ENCODE measurements at places on chromosomes 16 and 17.

- no peak for DNase-seq
These were observed 258.6 kb downstream of the SNX29 start for GRCh38 chr16:12235110-12235509.

GRCh38 chr16:87418644-87419043, 26.5 kb downstream of the MAP1LC3B start:
- no peak for DNase-seq

DNA sequence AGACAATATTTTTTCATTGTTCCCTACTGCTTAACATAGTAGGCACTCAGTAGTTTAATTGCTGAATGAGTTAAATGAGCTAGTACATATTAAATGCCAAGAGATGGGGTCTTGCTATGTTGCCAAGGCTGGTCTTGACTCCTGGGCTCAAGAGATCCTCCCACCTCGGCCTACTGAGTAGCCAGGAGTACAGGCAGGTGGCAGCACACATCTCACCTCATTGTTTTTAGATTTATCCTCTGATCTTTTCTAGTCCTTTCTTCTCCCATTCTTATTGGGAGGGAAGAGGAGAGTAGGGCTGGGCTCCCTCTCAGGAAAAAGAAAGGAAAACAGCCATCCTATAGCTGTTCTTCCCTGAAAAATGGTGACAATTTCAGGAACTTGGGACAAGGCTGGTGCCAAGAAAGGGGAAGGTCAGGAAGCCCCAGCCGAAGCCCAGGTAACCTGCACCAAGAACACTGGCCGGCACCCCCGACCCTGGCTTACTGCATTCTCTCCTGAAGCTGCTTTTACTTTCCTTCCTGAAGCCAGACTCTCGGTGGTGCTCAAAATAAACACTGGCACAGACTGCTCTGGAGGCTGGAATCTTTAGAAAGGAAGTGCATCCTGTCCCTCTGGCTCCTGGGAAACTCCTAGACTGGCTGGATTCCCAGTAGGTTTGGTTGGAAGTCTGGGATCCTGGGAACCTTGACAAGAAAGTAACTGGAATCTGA, 2.7 kb downstream of the TNFAIP1 start:
- DNase-seq: peak; percentile 38

DNA sequence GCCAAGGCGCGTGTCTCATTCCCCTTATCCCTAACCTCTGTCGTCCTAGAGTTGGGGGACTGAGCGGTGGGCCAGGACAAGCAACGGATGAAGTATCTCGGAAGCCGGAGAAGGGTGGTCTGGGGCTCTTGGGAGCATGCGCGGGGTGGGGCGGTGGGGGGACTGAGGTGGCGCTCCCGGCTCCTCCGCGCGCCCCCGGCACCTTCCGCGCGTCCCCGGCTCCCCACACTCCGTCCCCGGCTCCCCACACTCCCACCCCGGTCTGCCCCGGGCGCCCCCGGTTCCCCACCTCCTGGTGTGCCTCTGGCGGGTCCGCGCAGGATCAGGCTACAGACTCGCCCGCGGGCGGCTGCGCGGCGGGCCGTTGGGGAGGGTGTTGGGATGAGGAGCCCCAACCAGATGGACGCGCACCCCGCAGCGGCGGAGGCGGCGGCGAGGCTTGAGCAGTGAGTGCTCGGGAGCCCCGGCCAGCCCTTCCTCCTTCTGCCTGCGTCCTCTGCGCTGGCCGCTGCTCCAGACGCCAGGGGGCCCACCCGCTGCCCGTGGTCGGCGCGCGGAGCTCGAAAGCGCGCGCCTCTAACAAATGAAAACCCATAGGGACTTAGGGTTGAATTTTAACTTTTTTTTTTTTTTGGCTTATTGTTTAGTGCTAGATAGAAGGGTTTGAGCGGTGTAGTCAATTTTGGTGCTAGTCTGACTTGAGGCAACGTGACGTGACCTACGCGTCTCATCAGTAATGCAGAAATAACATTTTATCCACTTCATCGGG, 5.6 kb upstream of the CRYM start:
- DNase-seq: peak; percentile 34

GRCh38 chr16:89061590-89062380, 31.9 kb upstream of the ACSF3 start:
- DNase-seq: no peak

DNA sequence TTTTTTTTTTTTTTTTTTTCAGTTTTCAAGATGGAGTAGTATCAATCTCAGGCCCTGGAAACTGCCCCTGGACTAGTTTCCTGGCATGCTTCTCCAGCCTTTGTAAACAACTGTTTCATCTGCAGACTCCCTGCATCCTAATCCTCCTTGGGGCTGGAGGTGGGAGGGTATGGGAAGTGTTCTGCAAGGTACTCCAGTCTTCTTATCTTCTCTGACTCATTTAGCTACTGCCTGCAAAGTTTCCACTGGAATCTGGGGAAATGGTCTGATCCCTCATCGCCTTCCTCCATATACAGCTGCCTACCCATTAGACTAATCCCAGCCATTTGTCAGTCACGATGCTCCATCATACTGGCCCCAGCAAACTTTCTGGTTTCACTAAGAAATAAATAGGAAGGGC, 21.5 kb downstream of the COPZ2 start:
- peak; percentile 38 for DNase-seq

DNA sequence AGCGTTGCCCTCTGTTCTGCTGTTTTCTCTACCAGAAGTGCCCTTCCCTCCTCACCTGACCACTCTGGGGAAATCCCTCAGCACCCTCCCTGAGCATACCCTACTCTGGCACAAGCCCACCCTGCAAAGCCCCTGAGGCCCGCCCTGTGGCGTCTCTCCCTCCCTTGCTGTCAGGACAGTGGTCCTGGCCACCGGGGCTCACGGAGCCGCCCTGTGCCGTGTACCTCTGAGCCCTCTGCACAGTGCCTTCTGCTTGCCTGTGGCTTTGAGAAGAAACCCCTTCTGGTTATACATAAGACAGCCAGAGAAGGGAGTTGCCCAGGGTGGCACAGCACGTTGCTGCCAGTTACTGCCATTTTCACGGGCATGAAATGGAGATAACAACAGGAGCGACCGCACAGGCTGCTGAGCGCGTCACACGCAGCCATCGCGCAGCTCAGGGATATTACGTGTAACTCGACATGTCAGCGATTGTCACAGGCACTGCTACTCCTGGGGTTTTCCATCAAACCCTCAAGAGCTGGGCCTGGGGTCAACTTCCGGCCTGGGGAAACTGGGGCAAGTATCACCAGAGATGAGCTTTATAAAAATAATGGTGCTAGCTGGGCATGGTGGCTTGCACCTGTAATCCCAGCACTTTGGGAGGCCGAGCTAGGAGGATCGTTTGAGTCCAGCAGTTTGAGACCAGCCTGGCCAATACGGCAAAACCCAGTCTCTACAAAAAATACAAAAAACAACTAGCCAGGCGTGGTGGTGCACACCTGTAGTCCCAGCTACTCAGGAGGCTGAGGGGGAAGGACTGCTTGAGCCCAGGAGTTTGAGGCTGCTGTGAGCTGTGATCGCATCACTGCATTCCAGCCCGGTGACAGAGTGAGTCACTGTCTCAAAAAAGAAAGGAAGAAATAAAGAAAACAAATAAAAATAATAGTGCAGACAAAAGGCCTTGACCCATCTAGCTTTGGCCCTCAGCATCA, 14.8 kb downstream of the SCGB1C2 start:
- DNase-seq: peak; percentile 50

GRCh38 chr16:87165885-87166284, 151.3 kb downstream of the C16orf95 start:
- DNase-seq: no peak

GRCh38 chr16:19882186-19882585, 2.5 kb downstream of the GPRC5B start:
- DNase-seq: no peak

DNA sequence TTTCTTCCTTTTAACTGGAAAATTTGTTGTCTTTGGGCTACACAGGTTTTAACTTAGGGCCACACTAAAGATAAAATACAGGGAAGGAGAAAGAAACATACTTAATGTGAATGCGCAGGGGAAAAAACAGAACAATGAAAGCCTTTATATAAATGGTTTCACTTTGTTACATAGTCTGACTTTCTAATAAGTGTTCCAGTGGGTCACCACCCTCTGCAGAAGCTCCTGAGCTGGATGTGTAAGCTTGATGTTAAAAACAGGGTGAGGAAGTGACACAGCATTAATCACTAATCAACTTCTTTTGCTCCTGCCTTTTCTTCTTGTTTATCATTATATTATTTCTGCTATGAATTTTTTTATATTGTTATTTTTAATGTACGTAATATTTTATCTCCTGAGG, 445.6 kb upstream of the CA10 start:
- no peak for DNase-seq

DNA sequence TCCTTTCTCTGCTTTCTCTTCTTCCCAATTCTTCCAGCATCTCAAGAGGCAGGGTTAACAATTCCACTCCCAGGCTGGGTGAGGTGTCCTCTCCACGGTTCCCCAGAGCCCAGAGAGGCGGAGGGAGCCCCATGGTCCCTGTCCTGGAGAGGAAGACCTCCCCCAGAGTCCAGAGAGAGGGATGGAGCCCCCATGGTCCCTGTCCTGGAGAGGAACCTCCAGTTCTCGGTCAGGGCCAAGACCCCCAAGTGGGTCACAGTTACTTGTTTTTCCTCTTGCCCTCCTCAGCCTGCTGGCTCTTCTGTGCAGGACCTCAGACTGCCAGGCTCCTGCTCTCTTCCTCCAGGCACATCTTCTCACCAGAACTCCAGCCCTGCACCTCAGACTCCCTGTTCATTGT, 135.2 kb downstream of the RPTOR start:
- DNase-seq: no peak

- no peak for DNase-seq
These were observed 10.8 kb downstream of the LRRC59 start for GRCh38 chr17:50386510-50386909.

- no peak for DNase-seq
These were observed 183.9 kb downstream of the HAPSTR1 start for GRCh38 chr16:9275377-9275776.

DNA sequence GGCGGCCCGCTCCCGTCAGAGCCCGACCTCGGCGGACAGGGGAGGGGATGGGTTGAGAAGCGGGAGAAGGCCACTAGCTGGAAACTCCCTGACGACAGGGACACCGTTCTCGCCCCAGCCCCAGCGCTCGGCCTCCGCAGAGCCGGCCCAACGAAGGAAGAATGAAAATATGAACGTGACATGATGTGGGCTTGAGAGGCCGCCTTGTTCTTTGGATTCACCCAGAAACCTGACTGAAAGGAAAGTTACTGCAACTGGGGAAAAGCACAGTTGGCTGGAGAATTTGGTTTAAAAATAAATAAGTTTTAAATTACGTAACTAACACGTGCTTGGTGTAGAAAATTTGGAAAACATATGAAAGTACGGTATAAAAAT, 21.1 kb downstream of the NPTX1 start:
- DNase-seq: peak; percentile 38

GRCh38 chr17:71099003-71099714, 929.8 kb downstream of the KCNJ2 start:
- DNase-seq: no peak

DNA sequence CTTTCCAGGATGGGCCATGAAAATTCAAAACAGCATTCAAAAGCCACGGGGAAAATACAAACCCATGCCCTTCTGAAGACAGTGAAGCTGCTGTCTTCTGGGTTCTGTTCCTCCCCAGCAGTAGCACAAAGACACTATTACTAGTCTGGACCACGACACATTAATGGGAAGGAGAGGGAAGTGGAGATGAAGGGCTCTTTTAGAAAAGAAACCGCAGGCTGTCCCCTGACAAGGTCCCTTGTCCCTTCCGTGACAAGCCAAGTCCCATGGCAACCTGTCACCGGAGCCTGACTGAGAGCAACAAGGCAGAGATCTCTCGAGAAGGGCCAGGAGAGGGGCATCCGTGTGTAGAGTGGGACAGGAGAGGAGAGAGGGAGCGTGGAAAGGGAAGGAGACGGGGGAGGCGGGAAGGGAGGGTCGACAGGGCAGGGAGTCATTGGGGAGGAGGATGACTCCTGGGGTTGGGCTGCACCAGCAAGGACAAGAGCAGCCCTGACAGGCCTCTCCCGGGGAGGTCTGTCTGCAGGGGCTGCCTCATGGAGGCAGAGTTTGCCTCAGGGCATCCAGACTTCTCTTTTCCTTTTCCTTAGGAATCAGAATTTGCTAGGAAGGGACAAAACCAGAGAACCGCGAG, 436.2 kb downstream of the SLC39A11 start:
- DNase-seq: no peak

GRCh38 chr16:17476414-17477259, 5.9 kb upstream of the XYLT1 start:
- DNase-seq: peak; percentile 27

- peak; percentile 24 for DNase-seq
These were observed 26.2 kb upstream of the RFFL start for GRCh38 chr17:35089586-35090296.

DNA sequence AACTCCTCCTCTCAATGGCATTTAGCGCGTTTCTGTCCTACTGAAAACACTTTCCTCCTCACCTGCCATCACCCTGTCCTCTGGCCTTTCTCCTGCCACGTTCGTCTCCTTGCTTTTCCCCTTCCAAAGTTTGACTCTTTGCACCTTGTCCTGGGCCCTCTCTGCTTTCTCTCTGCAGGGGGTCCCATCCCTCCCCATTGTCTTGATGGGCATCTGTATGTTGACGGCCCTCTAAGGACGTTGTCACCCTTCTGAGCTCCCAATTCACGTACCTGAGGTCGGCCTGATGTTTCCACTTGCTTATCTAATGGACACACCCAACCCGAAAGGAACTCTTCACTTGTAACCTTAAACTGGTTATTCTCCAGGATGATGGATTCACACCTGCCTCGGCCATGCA, 170.4 kb downstream of the WSCD1 start:
- DNase-seq: no peak

- no peak for DNase-seq
These were observed 2.7 kb downstream of the CBX4 start for GRCh38 chr17:79836510-79836971.

GRCh38 chr17:17190188-17190587, 15.9 kb downstream of the PLD6 start:
- no peak for DNase-seq

GRCh38 chr17:7478276-7479212, 887 bp downstream of the ZBTB4 start:
- no peak for DNase-seq

- DNase-seq: peak; percentile 24
These were observed 623 bp downstream of the E4F1 start for GRCh38 chr16:2223942-2224486.

DNA sequence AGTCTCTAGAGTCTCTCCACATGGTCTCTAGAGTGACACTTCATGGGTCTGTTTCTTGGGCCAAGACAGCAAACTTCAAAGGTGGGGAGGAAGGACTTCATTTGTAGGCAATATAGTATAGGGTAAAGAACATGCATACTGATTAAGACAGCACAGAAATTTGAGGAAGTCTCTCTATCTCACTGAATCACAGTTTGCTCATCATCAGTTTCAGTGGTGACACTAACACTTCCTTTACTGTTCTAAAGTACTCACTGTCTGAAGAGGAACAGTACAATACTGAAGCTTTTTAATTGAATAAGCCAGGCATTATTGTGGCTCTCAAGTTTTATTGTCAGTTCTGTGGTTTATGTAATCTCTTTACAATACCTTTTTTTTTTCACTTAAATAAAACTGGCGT, 656.4 kb upstream of the CDH8 start:
- DNase-seq: no peak

GRCh38 chr17:35104844-35105450, 14.7 kb downstream of the RAD51D start:
- DNase-seq: no peak

GRCh38 chr17:56992364-56992763, 14.4 kb downstream of the SCPEP1 start:
- no peak for DNase-seq

Data from brain microvascular endothelial cell (primary cell).